ENCODE measurements at places on chromosomes 4 and X. TPM values are rescaled to one million over a fixed set of nuclear protein-coding genes. Genes with fewer than 3 reads are reported as not detected.
A peak's percentile ranks its signal among the peaks of the same experiment; 100 is the strongest.

The PSMD10 gene
- 58.7 TPM for total RNA-seq

DNA sequence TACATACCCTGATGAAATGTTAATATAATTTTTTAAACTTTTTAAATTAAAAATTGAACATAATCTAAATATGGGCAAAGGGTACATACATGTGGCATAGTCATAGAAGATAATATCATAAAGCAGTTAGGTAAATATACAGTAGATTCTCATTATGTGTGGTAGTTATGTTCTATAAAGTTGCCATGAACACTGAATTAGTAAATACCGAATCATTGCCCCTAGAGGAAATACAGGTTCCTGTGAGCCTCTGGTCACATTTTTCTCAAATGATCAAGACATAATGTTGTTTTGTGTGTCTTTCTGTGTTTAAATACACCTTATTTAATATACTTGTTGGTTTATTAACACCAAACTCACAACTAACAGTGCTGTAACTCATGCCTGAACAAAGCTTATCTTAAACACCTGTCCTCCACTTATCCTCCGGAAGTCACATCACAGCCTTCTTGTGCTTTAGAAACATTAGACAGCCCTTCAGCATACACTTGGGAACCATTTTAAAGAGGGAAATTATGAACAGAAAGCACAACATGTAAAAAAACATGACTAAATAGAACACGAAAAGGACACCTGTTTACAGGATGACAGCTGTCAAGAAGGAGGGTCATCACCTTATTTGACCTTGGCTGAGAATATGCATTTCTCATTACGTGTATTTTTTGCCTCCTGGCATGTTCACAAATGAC, 169.4 kb upstream of the NAP1L5 start:
- DNase-seq: no peak

- DNase-seq: no peak
Observed at GRCh38 chrX:40083979-40084359, 13.8 kb downstream of the BCOR start.

DNA sequence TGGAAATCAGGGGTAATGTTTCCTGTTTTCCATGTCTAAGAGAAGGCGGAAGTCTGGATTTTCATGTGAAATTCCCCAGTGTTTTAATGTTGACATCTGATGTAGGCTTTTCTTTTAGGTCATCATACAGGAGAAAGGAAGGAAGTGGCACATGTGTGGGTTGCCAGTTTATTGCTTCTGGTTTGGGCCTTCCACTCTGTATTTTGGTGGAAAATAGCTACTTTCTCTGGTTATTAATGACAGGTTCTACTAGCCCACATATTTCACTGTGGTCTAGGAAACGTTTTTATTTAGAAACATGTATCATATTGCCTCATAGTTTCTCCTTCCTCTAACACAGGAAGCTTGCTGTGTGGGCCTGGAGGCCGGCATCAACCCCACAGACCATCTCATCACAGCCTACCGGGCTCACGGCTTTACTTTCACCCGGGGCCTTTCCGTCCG, 7.2 kb downstream of the PDHA1 start:
- no peak for DNase-seq

GRCh38 chrX:136608295-136608933, 39.5 kb upstream of the CD40LG start:
- peak; percentile 49 for DNase-seq
